ENCODE measurements at places on chromosomes 4 and X.

DNA sequence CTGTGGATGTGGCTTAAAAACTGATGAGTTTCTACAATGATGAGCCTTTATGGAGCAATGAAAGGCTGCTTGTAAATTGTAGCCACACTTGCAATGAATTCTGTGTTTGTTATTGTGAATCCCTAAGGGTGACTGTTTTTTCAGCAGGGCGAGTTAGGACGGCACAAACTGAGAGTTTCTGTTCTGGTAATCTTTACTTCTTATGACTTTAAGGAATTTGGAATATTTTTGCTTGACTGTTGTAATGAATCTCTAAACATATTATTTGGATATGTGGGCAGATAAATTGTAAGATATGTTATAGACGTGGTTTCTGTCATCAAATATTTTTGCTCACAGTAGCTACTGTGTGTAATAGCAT, 22.2 kb downstream of the RBPJ start:
- DNase-seq = no peak

- no peak for DNase-seq
Measured at GRCh38 chr4:161279095-161279494, 884.7 kb downstream of the FSTL5 start.

DNA sequence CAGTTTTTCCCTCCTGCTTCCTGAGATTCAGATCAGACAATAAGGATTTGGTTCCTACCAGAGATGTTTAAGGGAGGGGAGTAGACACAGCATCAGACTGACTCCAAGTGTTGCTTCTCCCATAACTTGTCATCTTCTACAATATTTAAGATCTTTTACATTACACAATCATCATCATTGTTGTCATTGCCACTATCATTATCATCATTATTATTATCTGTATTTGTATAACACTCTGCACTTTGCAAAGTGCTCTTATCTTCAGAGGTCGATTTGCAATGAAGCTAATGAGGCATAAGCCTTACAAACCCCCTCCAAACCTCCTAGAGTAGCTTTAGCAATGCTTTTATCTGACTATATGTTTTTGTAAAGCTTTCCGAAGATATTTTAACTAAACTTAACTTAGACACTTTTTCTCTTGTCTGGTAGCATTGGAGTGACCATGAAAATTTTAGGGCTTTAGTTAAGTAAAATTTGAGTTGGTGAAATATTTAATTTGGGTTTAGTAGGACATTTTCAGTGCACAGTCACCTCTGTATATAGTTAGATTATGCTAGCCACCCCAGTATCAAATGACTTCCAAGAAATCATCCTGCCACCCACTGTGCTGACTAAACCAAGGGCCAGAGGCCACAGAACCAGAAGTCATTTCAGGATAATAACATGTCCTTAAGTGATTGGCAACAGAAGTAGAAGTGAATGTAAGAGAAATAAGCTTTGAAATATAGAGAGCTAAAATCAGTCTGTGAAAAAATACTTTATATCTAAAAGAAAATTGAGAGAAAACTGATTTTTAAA, 124.2 kb upstream of the NRK start:
- no peak for DNase-seq

- DNase-seq = peak; percentile 36
Measured at GRCh38 chr4:7101692-7102515, 34.0 kb upstream of the GRPEL1 start.

DNA sequence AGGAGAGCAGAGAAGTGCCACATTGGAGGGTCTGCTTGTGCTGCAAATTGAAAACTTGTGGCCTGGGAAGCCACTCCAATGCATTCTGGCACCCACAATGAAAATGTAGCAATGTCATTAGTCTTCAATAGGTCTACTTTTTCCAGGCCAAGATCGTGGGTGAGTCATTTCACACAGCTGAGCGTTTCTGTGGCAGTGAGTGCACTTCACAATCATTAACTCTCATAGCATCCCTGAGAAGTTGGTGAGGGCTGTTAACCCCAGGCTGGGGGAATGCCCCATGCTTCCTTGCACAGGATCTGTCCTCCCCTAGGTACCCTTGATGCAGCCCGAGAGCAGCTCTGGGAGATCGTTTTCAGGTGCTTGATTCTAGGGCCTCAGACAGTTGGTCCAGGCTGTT, 196.8 kb upstream of the ATP6AP2 start:
- no peak for DNase-seq

DNA sequence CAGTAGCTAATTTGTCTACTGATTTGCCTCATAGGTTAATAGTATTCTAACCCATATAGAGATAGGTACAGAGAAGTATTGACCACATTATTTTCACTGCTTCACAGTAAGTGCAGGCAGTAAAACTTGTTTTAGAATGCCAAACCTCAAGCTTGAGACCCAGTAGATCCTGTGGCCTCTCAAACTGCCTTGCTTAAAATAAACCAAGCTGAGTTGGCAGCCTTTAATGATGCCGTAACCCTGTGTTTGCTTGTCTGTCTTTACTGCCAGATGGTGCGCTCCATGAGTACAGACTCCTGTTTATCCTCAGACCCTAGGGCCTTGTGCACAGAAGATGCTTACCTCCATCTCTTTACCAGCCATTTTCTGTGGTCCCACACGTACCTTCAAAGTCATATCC, 50.8 kb downstream of the ANXA3 start:
- DNase-seq = no peak

GRCh38 chr4:142282870-142283431, 563.1 kb downstream of the INPP4B start:
- no peak for DNase-seq

- no peak for DNase-seq
Measured at GRCh38 chrX:14027036-14027435, 2.7 kb downstream of the GEMIN8 start.

- no peak for DNase-seq
Measured at GRCh38 chr4:38157592-38157991, 197.4 kb downstream of the PTTG2 start.

DNA sequence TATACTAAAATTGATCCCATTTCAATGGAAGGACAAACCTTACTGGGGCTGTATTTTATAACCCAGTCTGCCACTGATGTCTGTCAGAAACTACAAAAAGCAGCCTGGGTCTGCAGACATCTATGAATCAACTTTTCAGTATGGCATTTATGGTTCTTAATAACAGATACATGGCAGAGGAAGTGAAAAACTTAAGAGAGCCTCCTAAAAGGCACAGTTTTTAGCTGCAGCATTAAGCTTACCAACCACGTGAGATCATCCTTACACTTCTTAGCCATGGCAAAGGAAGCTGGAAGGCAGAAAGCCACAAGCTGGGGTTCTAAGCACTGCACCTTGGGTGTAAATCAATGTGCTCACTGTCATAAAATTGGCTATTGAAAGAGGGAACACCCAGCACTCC, 16.6 kb upstream of the UGT2B17 start:
- DNase-seq = no peak

DNA sequence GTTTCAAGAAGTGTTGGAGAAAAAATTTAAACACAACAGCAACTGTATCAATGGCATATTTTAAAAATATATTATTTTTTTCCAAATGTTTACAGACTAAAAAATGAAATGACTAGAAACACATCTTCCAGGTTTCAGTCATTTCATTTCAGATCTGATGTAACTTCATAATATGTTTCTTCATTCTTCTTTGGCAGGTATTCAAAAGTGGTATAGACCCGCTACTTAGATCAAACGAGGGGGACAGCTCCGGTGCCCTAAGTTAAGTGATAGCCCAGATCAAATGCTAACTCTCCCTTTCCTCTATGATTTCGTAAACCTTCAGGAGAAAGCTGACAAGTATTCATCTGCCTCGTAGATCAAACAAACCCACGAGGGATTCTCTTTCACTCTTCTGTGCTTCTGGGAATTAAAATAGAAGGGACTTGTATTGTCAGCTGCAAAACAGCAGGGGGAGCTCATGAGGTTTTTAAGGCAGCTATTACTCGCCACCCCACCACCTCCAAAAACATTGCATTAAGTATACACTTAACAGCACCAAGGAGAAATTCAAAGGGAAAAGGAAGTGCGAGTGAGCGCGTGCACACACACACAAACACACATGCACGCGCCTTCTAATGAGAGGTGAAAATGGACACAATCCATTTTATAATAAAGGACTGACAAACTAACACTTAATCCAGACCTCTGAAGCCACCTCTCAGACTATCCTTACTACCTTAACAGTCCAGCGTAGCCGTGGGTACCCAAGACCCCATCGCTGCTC, 21.4 kb downstream of the HELT start:
- DNase-seq = peak; percentile 1

DNA sequence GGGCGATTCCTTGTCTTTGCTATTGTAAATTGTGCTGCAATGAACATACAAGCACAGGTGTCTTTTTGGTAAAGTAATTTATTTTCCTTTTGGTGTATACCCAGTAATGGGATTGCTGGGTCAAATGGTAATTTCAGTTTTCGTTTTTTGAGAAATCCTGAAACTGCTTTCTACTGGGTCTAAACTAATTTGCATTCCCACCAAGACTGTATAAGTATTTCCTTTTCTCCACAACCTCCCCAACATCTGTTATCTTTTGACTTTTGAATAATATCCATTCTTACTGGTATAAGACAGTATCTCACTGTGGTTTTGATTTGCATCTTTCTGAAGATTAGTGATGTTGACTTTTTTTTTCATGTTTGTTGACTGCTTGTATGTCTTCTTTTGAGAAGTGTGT, 2506.0 kb downstream of the PCDH7 start:
- no peak for DNase-seq

- no peak for DNase-seq
Measured at GRCh38 chrX:38500866-38501265, 60.5 kb upstream of the TSPAN7 start.

DNA sequence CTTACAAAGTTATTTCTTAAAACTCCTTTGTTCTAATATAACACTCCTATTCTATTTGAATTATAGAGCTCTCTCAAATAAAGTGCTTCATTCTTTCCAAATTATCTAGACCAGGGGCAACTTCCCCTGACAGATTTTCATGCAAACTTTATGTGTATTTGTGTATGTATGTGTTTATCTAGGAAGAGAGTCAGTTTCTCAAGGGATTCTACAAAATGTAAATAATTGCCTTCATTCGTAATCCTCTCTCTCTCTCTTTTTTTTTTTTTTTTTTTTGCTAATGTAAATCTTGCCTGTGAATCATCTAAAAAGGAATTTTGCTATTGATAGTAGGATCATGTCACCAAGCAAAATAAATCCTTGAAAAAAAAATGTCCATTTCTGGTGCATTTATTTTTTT, 38.9 kb upstream of the RBPJ start:
- DNase-seq = no peak

DNA sequence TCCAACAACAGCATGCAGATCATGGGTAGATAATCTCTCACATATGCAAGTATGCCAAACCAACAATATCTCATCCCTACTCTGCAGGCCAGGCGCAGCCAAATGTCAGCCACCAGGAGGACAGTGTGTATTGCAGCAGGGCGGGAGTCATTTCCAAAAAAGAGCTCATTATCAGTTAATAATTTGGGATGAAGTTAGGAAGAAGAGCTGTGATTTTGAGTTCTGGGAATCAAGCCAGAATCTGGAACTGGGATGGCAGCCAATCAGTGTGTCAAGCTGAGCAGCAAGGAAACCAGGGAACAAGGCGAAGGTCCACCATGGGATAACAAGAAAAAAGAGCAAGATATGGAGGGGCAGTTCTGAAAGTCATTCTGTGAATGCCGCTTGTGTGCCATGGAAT, 88.2 kb upstream of the CAMK2D start:
- no peak for DNase-seq

DNA sequence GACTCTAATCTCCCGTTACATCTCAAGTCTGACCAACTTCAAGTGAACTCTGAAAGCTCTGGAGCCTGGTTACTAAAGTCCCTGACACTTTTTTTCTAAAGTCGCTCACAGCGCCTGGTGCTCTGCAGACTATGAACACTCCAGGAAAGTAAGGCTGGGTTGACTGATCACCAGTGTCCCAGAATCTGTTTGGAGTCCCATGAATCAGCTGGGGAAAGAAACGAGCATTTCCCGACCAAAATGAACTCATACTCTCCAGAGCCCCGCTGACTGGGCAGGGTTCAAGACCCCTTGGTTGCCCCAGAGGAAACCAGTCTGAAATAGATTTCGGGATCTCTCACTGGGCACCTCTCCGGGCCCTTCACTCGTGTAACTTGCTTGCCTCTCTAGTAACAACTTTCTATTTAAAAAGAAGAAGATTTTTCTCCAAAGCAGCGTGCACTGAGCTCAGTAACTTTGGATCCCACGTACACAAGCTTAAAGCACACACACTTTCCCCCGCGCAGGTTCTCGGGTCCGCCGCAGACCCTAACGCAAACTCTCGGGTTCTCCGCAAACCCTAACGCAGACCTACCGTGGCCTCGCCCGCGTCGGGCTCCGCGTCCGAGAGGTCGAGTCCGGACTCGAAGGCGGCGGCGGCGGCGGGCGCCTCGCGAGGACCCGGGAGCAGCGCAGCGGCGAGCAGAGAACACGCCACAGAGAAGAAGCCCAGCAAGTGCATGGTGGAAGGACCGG, 964 bp downstream of the VEGFC start:
- DNase-seq = no peak

GRCh38 chr4:3442959-3443749, 1.4 kb downstream of the HGFAC start:
- DNase-seq = peak; percentile 5

GRCh38 chr4:89720981-89721380, 116.0 kb downstream of the SNCA start:
- DNase-seq = no peak

DNA sequence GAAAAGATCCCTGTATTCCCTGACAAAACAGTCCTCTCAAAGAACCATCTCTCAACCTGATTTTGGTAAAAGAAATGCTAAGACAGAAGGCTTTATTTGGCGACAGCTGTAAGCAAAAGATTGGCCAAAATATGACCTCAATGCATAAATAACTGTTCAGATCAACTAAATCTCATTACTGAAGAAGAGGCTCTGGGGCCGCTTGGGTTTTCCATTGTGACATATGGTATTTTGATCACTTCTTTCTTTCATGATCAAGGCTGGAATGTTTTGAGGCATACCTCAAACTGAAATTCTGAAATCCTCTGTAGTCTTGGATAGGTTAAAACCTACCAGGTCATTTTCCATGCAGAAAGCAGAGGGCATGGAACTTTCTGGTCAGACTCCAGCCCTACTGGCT, 106.3 kb downstream of the C4orf51 start:
- DNase-seq = no peak

DNA sequence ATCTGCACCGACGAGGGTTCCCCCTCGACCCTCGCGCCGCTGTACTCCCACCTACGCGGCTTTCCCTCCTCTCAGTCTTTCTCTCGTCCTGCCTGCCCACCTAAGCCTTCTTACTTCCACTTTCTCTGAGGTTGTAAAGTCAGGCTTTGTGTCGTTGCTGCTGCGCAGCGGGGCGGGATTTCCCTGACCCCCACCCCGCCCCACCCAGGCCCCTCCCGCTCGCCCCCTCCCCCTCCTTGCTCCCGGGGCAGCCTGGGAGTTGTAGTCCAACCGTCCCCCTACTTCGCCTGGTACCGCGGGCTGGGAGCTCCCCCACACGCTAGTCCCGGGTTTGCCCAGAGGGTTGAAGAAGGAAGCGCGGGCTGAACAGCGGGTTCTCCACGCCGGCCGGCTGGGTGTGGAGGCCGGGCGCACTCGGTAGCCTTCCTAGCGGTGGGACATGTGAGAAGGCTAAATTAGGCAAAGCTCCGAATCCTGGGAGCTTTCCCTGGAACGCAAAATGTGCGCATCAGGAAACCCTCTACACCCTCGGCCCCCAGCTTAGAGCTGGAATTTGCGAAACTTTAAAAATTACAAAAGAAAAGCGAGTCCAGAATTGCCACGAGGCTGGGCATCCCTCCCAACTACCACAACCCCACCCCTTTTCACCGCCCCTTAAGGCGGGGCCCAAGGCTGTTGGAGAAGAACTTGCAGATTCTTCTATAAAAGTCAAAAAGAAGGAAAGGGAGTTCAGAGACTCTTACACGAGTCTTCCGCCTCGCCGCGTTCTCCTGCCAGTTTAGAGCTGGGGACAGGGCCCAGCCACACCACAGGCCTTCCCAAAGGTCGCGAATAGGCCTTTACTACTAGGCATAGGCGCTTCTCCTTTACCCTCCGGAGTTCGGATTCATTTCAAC, at the start of gene ATP11C:
TSS of gene ATP11C (minus strand) at position 153 of the 896 bp plus-strand sequence. CDS start 1,011 bp downstream, outside the sequence.
- no peak for DNase-seq
